ENCODE measurements at places on chromosomes 5 and 9.

GRCh38 chr9:90960941-90961340 is 159.3 kb downstream of the SYK start:
- DNase-seq = no peak

GRCh38 chr5:123671042-123671441 is 159.1 kb downstream of the CSNK1G3 start:
- DNase-seq = no peak

DNA sequence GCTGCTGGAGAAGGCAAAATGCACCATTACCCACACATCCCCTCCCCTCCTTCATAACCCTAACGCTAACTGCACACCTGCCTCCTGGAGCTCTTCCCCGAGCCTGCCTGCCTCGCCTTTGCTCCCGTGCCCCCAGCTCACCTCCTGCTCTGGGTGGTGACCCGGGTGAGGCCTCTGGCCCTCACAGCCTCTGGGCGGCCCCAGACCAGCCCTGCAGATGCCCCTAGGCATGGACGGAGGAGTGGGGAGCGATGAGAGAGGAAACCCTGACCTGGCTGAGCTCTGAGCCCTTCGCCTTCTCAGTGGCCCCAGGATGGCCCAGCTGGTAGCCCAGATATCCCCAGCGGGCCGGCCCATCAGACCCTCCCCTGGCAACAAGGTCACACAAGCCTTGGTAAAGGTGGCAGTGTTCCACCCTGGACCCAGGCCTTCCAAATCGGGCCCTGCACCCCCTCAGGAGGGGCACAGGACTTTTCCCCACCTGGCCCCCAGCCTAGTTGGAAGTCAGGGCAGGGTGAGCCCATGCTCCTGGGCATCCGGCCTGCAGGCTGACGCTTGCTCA is 14.5 kb upstream of the CAMSAP1 start:
- no peak for DNase-seq

DNA sequence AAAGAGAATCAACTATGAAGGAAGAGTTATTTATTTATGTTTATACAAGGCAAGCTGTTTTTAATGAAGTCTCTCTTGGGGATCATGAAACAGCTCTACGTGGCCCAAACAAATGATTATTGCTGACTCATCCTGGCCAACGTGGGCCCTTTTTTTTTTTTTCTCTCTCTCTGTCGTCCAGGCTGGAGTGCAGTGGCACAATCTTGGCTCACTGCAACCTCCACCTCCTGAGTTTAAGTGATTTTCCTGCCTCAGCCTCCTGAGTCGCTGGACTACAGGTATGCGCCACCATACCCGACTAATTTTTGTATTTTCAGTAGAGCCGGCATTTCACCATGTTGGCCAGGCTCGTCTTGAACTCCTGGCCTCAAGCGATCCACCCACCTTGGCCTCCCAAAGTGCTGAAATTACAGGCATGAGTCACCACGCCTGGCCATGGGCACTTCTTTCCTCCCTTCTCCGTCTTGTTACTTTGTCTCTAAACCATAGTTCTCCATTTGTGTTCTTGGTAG is 98.3 kb downstream of the BASP1 start:
- DNase-seq = no peak

GRCh38 chr5:59579101-59579823 is 314.3 kb downstream of the PDE4D start:
- no peak for DNase-seq

DNA sequence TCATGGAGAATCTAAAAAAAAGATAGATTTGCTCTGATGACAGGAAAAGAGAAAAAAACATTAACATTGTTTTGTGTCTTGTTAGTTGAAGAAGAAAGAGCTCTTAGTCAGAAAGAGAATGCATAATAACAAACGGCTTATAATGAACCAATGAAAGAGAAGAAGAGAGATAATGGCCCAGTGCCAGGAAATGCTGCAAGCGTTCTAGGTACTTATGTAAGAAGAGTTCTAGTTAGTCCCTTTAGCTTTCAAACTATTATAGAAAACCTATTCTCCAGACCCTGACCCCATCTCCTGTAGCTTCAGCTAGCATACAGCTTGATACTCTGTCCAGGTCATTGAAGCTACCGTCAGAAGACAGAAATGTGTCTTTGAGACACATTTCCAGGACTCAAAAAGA is 70.2 kb downstream of the FBXL17 start:
- DNase-seq = no peak

GRCh38 chr5:88765798-88766197 is 117.2 kb downstream of the MEF2C start:
- no peak for DNase-seq

Measured in activated CD8-positive, alpha-beta memory T cell treated with anti-CD3 and anti-CD28 coated beads for 4 hours (primary cell).